ENCODE measurements at places on chromosomes 7 and 10.

- DNase-seq = no peak
Measured at GRCh38 chr10:8336629-8337331, 282.3 kb downstream of the GATA3 start.

DNA sequence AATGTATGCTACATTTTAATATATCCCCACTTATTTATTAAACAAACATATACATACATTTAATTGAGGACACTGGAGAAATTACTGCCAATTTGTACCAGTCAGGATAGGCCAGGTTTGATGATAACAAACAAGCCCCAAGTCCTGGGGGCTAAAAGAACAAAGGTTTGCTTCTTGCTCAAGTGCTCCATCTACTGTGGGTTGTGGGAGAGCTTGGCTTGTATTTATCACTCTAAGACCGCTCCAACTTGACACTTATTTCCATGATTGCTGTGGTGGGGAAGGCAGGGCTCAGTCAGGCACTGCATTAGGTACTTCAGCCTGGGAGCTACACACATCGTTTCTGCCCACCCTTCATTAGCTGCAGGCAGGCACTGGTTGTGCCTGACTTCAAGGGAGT is 136.6 kb upstream of the ZNF32 start:
- DNase-seq = no peak

DNA sequence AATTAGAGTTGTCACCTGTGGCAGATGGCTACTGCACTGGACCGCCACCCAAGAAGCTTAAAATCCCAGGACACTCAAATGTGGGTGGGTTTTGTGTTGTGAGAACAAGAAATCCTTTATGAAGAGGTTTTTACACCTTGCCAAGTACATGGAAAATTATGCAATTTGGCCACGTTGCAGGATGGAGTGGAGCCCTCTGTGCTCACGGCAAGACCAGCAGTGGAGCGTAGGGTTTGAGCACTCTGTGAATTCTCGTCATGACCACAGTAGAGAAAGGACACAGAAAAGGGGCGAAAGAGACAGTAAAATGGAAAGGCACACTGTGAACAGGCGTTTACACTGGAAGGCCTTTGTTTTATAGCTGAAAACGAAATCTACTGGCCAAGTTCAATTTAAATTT is 222.6 kb downstream of the ADARB2 start:
- DNase-seq = no peak

DNA sequence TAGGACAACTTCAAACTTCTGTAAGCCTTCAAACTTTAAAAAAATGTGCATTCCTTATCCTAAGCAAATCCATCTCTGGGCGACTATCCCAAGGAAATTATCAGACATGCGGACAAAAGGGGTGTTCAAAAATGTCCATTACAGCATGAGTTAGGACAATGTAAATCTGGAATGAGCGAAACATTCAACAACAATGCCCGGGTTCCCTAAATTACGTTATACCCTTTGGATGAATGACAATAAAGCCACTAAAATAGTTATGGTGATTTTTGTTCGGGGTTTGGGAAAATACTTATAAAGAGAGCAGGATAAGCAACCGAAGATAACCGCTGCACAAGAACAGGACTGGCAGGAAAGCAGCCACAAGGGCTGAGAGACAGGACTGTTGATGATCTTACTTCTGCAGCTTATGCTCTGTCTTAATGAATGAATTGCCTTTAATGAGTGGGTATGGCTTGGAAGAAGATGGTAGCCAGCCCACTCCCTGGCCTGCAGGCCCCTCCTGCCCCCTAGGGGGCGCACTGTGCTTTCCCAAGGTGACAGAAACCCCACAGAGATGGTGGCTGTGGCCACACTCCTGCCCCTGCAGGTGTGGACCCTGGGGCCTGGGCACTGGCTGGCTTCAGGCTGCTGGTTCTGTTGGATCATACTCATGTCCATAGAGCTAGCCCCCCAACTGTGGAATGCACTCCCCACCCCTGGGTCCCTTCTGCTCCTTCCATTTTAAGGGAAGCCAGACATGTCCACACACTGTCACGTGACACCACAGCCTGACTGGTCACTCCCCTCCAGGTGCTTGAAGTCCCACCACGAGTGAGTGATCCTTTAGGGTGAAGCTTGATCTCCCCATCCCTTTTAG is 45.0 kb downstream of the ZCCHC24 start:
- DNase-seq = no peak

DNA sequence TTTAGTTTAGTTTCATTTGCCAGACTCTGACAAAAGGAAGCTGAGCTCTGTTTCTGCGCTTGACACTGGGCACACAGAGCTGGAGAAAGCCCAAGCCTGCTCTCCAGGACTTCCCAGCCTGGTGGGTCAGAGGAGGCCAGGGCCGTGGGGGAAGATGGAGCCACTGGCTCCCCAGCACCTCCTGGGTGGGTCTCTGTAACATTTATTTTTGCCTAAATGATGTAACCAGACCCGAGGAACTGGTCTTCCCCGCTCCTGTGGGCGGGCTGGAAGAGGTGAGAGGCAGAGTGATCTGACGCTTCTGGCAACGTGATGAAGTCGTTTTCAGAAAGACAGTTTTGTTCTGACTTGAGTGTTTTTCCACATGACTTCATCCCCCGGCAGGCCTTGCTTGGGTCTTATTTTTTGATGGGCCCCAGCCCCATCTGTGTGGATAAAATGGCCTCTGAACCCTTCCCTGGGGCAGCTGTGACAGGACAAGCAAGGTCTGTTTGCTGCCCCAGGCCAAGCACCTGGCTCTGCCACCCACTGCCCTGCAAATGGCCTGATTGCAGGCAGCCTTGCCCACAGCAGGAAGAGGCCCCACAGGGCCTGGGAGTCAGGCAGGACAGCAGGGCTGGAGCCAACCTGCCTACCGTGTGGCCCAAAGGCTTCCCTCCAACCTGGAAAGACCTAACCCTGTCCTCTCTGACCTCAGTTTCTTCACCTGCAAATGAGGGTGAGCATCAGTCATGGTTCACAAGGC is 304.9 kb upstream of the ZMIZ1 start:
- DNase-seq = no peak

- no peak for DNase-seq
Measured at GRCh38 chr7:33922820-33923219, 17.5 kb downstream of the BMPER start.

DNA sequence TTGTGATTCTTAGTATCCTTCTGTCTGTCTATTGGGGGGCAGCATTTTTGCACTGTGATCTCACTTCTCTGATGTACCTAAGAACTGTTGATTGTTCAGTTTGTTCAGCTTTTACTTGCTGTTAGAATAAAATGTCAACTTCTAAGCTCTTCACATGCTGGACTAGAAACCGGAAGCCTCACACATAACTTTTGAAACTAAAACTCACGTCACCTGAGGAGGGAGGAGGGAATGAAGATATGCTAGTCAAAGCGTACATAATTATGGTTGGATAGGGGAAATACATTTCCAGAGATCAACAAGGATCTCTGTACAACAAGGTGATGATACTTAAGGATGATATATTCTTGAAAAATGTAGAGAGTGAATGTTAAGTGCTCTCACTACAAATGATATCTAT is 609.7 kb downstream of the INHBA start:
- no peak for DNase-seq

DNA sequence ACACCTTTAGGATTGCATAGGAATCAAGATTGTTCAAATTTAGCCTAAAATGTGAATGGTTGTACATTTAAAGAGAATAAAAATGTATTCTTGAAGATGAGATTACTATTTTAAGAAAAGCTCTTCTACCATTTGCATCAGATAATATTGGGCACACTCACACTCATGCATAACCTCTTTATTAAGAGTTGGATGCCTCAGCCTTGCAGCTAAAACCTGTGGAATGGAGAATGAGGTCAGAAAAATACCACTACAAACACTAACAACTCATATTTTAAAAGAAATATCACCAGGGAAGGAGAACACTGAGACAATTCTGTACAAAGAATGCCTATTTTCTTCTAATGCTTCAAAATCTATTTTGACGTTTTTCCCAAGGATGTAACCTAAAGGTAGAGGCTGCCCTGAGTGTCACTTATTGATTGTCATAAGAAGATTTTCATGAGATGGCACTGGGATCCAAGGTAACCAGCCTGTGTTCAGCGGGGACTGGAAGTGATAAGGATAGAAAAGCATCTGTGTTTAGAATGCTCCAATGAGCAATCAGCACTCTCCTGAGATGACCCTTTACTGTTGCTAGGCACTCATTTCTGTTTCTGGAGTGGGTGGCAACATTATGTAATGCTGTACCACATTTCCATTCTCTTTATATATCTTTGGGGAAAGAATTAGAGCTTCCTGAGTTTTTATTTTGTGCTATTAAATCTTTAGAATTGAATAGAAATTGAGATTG is 26.6 kb downstream of the REEP3 start:
- no peak for DNase-seq

GRCh38 chr10:94852438-94852837 is 86.0 kb upstream of the CYP2C9 start:
- DNase-seq = no peak

DNA sequence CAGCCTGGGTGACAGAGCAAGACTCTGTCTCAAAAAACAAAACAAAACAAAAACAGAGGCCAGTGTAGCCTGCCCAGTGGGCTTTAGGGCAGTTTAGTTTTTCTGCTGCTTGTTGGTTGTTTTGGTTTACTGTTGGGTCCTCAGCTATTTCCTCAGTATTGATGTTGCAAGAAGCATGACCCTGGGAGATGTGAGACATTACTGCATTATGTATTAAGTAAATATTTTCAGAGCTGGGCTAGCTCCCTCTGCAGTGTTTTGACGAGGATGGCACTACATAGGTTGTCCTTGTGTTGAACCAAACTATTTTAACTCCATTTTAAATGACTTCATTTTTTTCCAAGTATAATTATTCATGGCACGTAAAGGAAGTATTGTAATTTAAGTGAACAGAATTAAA is 4.8 kb downstream of the AKAP9 start:
- DNase-seq = no peak

GRCh38 chr7:68321776-68322496 is 1276.3 kb upstream of the AUTS2 start:
- DNase-seq = no peak

DNA sequence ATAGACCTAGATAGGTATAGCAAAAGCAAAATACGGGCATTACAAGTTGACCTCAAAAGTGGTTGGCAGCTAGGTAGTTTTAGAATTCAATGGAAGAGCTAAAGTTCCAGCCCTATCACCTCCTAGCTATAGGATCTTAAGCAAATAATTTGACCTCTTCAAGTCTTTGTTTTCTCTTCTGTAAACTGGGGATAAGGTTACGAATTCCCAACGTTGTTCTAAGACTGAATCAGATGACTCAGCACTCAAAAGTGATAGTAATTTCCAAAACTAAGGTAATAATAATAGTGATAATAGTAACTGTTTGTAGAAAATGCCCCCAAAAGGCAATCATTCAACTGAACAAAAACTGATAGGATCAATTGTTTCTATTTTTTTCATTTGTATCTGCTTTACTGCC is 445.2 kb downstream of the KCNMA1 start:
- no peak for DNase-seq

DNA sequence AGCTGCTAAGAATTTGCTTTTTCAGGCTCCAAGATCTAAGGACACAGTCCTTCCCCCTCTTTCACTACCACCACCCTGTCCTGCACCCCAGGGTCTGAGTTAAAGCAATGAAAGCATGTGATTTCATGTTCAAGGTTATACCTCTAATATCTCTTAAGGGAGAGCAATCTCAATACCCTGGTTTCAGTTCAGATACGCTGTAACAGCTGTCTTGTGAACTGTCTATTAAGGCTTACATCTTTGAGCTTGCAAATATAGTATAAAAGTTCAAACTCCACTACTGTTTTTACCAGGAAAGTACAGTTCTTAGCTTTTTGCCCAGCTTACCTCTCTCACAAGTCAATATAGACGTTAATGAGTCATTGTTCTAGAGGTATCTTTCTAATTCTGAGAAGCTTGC is 2.6 kb downstream of the CPVL start:
- DNase-seq = no peak

DNA sequence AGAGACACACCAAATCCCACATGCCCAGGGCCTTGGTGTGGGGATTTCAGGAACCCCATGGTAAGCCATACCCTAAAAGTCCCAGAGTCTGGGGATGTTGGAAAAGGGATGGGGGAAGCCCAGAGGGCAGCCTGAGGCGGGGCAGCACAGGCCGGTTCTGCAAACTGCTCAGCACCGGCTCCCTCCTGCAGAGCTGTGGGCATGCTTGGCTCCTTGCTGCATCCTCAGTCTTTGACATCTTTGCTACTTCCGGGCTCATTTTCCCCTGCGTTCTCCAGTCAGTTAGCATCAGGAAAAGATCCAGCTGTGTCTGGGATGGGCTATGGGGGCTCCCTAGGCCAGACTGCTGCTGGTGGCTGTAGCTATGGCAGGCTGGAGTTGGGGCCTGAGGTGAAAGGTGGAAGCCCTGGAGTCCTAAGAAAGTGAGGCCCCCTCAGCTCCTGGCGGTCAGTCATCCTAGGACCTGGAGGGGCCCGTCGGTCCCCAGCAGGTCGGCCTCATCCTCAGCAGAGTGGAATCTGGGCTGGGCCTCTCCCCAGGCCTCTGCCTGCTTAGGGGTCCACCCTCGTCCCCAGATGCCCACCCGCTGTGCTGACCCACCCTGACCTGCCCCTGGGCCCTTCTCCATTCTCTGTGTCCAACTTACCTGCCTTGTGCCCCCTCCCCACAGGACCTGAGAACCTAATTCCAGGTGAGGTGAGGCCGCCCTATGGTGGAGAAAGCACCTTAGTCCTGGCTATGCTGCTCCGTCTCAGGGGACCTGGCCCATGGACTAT is 9.3 kb downstream of the TBATA start:
- DNase-seq = no peak

- peak; percentile 25 for DNase-seq
Measured at GRCh38 chr7:128361411-128362379, at the start of gene PRRT4. Gene PRRT4 (minus strand): TSS chr7:128361690.

DNA sequence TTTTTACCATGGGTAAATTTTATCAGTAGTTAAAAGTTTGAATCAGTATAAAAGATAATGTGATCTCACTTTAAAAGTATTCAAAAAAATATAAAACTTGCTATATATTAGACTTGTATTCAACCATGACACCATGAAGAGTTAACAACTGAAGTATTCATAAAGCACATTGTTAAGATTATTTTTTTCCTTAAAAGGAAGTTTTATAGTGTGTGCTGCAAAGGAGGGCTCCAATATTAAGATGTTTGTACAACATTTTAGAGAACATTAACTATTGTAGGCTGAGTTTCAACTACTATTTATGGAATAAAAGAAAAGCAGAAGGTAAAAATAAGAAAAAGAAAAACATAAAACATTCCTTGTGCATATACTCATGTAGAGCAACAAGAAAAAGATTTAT is 24.5 kb upstream of the CUBN start:
- no peak for DNase-seq

GRCh38 chr10:33381451-33382215 is 47.2 kb upstream of the NRP1 start:
- no peak for DNase-seq

GRCh38 chr10:124151466-124152095 is 58.2 kb upstream of the CHST15 start:
- no peak for DNase-seq

- DNase-seq = no peak
Measured at GRCh38 chr7:123972831-123973230, 47.8 kb downstream of the SPAM1 start.

DNA sequence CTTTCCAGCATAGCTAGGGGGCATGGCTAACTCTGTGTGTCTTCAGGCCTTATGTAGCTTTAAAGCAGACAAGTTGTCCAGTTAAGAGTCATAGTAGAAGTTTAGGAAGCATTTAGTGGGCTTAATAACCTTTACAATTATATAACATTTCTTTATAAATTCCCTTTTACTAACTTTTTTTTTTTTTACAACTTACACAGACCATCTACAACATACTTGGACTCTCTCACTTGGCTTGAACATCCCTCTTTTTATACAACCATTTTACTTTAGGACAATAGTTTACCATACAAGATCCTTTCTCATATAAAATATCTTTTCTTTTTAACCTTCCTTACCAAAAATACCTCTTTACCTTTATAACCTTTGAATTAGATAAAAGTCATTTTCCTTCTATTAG is 26.3 kb downstream of the SP4 start:
- DNase-seq = no peak
